Purkinje cell (primary cell): ENCODE measurements at places on chromosomes 1 and 21. TPM values are rescaled to one million over a fixed set of nuclear protein-coding genes. Genes with fewer than 3 reads are reported as not detected.

Gene SH2D1B
- 2.2 TPM in 1 of 2 replicates, not detected in the other for polyA plus RNA-seq

Gene CCDC24
- polyA plus RNA-seq = 2.1 and 9.7 TPM in 2 replicates

Gene DSCAM
- polyA plus RNA-seq = 3.5 and 3.9 TPM in 2 replicates

Gene ZDHHC18
- 6.6 and 9.3 TPM in 2 replicates for polyA plus RNA-seq
